ENCODE measurements at places on chromosomes 4 and X.
A peak's percentile ranks its signal among the peaks of the same experiment; 100 is the strongest.

- peak; percentile 20 for DNase-seq
Observed at GRCh38 chrX:17535229-17535628, 160.2 kb downstream of the NHS start.

- DNase-seq = no peak
Observed at GRCh38 chr4:133887723-133888122, 313.9 kb downstream of the PABPC4L start.

DNA sequence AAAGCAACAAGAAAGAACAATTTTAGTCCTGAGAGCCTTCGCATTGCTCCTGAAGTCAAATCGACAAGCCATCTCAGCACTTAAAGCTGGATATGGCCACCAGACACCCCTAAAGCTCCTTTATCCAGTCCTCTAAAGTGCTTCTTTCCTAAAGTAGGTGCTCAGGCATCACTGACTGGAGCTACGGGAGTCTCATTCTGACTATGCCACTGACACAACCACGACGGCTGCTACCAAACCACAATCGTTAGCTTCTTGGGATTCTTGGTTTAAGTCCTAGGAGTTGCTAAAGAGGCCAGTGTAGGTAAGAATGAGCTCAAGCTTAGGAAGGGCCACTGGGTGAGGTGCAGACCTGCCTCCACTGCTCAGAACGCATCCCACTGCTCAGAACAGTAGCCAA lies 1.0 kb downstream of the SLC10A6 start:
- DNase-seq = no peak

GRCh38 chrX:252244-252956 lies 28.8 kb upstream of the PLCXD1 start:
- no peak for DNase-seq

DNA sequence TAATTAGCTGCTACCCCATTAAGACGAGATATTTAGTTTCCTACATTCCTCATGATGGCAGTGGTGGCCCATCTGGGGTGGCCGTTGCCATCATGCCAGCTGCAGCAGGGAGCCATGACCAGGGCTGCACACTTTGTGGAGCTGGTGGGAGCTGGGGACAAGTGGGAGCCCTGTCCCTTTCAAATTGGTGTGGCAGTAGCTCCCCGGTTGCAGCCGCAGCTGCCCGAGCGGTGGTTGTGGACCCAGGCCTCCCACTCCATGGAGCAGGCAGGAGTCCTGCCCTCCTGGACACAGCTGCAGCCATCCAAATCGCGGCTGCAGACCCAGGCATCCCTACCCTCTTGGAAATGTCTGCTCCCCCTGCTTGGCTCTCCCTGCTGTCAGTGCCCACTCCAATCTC lies 9.3 kb upstream of the SYTL5 start:
- DNase-seq = no peak

DNA sequence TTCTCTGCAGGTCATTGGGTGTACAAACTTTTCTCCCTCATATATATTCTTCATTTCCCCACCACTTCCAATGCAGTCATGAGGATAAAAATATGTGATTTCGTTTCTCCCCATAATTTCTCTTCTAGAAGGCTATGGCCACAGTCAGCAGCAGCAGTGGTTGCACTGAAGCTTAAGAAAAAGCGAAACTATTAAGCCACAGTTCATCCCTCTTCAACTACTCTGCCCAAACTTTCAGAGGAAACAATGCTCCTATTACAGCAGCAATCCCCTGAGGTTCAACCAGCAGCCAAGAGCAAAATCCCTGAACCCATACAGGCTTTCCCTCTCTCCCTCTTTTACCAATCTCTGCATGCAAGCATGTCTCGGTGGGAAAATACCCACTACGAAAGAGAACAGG lies 298.6 kb downstream of the DHX15 start:
- DNase-seq = no peak

- DNase-seq = no peak
Observed at GRCh38 chr4:986428-986878, 391 bp upstream of the IDUA start.

DNA sequence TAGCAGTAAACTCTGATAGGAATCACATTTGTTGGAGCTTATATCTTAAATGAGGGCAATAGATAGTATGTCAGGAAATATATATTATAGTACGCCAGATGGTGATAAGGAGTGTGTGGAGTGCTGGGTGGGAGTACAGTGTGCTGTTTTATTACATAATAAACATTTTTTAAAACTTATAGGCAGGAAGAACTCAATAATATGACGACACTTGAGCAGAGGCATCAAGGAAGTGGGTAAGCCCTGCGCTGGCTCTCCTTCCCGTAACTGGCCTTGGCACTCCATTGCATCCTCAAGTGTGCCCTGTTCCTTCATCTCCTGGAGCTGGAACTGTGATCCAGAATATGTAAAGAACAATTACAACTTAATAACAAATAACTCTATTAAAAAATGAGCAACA lies 123.8 kb downstream of the ELOVL6 start:
- DNase-seq = no peak

- DNase-seq = no peak
Observed at GRCh38 chrX:46567388-46567787, 6.2 kb upstream of the CHST7 start.

GRCh38 chrX:151175283-151176062 lies 911 bp upstream of the GPR50 start:
- DNase-seq = no peak

DNA sequence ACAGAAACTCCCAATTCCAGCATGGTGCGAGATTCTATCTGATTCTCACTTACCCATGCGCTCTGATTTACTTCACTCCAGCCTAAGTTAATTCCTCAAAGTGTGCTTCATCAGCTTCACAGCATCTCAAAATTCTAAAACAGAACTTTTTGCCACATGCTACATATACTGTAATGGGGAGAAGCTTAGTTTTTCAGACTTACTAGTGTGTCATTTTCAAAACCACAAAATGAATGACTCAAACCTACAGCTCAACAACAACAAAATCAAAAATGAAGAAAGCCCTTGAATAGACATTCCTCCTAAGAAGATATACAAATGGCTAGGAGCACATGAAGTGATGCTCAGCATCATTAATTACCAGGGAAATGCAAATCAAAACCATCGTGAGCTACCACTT lies 14.9 kb downstream of the IRF2 start:
- DNase-seq = no peak

DNA sequence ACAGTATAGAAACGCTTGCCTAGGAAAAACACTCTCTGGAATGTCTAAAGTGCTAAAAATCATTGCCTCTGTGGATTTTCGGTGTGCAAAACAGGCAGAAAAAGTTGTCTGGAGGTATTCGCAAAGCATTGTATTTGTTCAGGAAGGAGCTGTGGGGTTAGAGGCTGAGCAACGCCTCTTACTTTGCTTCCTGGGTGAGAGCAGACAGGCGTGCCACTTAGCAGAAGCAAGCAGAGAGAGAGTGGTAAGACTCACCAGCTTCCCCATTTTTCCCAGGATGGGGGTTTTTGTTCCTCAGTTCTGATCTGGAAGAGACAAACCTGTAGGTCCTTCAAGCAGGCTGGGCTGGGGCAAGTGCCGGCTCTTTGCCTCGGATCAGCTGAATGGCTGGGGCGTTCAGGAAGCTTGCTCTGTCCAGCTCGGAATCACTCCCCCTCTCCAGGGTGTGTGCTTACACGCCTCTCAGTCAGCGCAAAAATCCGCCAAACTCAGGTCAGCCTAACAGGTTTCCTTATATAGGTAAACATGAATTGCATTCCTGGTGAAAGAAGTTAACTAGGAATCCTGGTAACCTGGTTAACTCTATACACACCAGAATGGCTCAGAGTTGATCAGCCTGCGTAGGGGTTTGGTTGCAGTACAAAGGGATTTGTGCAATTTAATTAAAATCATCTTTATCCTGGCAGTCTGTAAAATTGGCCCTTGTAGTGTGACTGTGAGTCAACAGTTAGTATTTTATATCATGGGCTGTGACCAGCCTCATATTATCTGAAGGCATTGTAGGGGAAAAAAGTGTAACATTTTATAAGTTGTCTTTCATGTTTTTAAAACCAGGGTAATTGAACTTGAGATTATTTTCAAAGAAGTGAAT lies 213.1 kb upstream of the MID1 start:
- no peak for DNase-seq

- DNase-seq = no peak
Observed at GRCh38 chrX:135425026-135425965, 3.6 kb downstream of the SMIM10L2A start.

- no peak for DNase-seq
Observed at GRCh38 chrX:66014084-66014483, 25.8 kb downstream of the VSIG4 start.

DNA sequence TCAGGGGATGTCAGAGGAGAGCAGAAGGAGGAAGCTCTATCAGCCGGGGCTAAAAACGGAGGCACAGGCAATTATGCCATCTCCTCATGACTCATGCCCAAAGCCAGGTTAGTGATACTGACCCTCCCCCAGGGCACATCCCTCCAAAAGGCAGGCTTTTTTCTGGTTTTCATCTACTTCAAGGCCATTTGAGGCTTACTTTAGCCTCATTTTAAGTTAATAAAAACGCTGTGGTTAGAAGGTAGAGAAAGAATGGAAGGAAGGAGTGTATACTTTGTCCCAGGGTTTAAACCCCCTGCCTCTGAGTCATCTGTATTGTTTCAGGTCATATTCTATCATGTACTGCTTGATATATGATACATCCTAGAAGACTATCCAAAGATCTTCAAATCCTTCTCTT lies 89.7 kb upstream of the NDP start:
- DNase-seq = no peak

- DNase-seq = no peak
Observed at GRCh38 chrX:27599928-27600327, 9.8 kb downstream of the DCAF8L2 start.

DNA sequence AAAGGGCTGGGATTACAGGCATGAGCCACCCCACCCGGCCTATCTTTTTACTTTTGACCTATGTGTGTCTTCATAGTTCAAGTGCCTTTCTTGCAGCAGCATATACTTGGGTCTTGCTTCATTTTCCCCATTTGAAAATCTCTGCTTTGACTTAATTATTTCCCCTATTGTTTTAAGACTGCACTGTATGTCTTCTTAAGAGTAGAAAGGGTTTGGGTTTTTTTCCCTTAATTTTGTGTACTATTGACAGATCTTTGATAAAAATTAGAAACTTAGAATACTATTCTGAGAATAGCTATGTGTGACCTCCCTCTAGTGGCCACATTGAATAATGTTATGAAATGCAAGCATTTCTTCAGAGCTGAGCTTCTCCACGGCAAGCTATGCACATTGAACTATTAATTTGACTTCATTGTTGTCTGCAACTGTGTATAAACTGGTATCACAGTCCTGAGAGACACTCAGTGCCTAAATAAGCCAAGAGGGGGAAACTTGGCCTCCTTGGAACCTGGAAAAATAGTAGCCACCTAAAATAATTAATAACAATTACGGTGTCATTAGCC lies 8.7 kb upstream of the SLC25A4 start:
- no peak for DNase-seq

DNA sequence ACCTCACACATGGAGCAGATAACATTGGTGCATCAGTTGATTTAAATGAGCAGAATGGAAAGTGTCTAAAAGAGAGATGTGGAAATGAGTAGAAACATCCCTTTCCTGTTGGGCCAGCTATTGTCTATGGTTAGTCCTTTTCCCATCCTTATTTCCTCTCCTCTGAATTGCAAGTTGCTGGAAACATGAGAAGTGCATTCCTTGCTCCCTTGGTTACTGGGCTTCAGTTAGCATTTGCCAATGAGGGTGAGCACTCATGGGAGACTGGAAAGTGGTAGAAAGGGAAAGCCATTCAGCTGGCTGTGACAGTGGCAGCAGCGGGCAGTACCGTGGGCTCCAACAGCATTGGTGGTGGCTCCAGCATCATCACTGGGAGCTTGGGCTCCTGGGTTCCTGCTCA lies 96.0 kb upstream of the IGFBP7 start:
- DNase-seq = no peak

GRCh38 chr4:10151182-10151581 lies 34.6 kb upstream of the WDR1 start:
- DNase-seq = no peak

GRCh38 chrX:91435395-91435794 lies 756 bp downstream of the PABPC5 start:
- no peak for DNase-seq

GRCh38 chrX:114580336-114580735 lies 3.5 kb upstream of the HTR2C start:
- DNase-seq = no peak

- no peak for DNase-seq
Observed at GRCh38 chrX:106716004-106716403, 10.5 kb upstream of the RNF128 start.

GRCh38 chr4:21900211-21900610 lies 48.4 kb downstream of the KCNIP4 start:
- DNase-seq = no peak

DNA sequence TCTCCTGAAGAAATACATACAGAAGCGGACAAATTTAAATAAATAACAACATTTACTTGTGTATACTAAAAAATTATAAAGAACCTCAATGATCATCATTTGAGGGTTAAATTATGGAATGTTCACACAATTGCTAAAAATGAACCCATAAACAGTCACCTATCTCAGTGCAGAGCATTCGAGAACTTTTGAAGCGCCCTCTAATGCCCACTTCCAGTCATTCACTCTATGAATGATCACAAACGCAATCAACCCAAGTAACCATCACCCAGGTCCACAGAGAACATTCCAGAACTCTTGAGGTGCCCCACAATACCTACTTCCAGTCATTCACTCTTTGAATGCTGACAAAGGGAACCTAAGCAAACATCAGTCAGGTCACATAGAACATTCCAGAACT lies 103.5 kb upstream of the PLAC1 start:
- DNase-seq = no peak

GRCh38 chr4:162523171-162523570 lies 359.4 kb upstream of the FSTL5 start:
- no peak for DNase-seq

- no peak for DNase-seq
Observed at GRCh38 chrX:106932960-106933537, 12.8 kb downstream of the CLDN2 start.

GRCh38 chrX:57453901-57454300 lies 137.9 kb upstream of the ZXDB start:
- no peak for DNase-seq

DNA sequence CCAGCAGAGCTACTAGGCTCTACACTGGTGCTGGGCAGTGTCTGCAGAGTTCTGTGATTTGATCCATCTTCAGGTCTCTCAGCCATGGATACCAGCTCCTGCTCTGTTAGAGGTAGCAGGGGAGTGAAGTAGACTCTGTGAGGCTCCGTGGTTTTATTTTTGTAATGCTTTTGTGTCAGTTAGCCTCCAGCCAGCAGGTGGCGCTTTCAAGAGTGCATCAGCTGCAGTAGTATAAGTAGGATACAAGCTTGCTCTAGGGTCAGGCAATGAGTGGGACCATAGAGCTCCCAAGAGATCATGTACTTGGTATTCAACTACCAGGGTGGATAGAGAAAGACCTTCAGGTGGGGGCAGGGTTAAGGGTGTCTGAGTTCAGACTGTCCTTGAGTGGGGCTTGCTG lies 362.5 kb upstream of the TRAM1L1 start:
- no peak for DNase-seq

GRCh38 chrX:31168551-31168950 lies 96.7 kb upstream of the FTHL17 start:
- DNase-seq = no peak
